HTR-8/SVneo (cell line): ENCODE measurements at places on chromosomes 2 and 18.

DNA sequence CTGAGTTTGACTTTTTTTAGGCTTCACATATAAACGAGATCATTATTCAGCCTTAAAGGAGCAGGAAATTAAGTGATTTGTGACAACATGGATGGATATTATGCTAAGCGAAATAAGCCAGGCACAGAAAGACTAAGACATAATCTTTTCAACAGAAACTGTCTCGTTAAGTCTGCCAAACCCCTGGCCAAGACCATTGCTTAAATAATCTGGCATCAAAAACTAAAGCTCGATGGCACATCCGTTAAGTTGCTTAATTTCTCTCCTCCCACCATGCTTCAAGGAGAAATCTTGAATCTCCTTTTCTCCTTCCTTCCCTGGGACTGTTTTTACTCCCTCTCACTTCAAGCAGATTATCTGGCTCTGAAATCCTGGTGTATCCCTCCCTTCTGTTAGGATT, 140.3 kb downstream of the GALNT14 start:
- DNase-seq, result no peak

DNA sequence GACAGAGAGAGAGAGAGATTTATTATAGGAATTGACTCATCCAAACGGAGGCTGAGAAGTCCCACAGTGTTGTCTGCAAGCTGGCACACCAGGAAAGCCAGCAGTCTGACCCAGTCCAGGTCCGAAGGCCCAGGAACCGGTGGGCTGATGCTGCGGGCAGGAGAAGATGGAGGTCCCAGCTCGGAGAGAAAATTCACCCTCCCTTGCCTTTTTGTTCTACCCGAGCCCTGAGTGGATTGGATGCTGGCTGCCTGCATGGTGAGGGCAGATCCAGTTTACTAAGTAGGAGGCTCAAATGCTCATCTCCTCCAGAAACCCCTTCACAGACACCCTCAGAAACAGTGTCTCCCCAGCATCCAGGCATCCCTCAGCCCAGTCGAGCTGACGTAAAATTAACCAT, 22.2 kb upstream of the STK25 start:
- no peak for DNase-seq

- DNase-seq, result no peak
Observed at GRCh38 chr2:119741001-119741400, 18.7 kb upstream of the PTPN4 start.

- DNase-seq, result no peak
Observed at GRCh38 chr2:220999356-220999755, 572.7 kb downstream of the EPHA4 start.

- no peak for DNase-seq
Observed at GRCh38 chr2:42908518-42909200, 116.3 kb upstream of the HAAO start.

DNA sequence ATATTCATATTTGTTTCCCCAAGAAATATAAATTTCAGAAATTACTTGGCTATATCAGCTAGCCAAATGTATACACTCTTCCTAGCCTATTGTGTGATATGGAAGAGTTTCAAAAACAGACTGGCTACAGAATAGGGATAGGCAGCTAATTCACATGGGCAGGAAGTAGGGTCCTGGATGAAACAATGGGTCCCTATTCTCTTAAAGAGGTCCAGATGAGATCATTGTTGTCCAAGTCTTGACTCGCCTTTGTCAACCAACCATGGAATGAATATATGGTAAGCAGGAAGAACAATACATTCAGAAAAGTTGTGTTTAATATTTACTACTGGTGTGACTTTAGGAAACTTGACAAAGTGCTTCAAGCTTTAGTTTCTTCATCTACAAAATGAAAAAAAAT, 319.9 kb downstream of the NBAS start:
- DNase-seq, result no peak

DNA sequence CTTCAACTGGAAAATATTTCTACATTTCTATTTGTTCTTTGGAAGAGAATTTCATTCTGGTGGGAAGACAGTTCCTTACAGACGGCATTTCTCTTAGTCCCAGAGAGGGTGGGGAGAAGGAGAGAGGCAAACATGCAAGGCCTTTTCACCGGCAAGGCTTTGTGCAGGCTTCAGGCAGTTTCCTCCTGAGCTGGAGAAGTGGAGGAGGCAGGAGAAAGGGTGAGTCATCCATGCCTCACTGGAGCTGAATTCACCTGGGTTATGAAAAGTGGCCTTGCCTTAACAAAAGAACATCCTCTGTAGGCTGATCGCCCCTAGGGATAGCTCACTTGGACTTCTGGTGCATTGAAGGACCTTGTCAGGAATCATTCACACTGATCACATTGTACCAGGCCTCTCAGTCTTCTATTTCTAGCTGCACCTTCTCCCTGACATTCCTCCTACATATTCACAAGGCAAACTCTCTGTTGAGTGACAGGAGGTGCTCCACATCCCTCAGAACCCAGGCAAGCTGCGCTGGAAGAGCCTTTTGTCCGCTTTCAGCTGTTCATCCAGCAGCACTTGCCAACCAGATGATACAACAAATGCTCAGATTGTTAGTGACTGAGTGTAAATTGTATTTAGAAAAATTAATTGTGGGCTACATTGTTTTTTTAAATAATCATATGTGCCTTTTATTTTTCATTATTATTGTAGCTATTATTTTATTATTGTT, 796.1 kb downstream of the DCDC2C start:
- no peak for DNase-seq

- DNase-seq, result no peak
Observed at GRCh38 chr2:134714228-134714627, 4.6 kb downstream of the TMEM163 start.

DNA sequence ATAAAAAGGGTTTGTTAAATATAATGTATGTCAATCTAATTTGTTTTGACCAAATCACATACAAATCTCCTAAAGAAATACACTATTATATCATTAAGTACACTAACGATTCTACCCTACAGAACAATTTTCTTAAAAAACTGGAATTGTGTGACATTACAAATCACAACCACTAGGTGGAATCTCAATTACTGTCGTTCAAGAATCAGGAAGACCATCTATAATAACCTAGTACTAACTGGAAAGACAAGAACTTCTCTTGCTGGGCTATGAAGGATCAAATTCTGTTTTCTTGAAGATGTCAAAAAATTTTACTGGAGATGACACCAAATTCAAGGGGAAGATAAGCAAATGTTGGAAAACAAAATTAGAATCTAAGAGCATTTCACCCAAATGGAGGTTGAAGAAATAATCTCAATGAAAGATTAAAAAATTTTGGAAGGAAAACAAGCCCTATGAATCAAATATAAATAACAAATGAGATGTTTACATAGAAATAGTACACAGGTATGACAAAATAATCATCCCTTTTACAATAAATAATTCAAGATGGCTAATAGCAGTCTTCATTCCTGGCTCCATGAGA, 110.9 kb downstream of the STK39 start:
- DNase-seq, result peak; percentile 23

DNA sequence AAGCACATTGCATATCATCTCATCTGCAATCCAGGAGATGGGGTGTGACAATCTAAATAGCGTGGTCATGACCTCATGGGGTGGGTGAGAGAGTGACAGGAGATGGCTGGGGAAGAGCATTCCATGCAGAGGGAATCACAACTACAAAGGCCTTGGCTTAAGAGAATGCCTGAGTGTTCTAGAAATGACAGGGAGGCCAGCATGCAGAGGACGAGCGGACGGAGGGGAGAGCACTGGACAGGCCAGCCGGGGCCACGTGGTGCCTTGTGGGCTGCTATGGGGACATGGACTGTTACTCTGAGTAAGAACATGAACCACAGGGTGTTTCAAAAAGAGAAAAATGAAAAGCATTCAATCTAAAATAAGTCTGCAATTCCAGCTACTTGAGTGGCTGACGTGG, 117.9 kb upstream of the ODC1 start:
- no peak for DNase-seq

DNA sequence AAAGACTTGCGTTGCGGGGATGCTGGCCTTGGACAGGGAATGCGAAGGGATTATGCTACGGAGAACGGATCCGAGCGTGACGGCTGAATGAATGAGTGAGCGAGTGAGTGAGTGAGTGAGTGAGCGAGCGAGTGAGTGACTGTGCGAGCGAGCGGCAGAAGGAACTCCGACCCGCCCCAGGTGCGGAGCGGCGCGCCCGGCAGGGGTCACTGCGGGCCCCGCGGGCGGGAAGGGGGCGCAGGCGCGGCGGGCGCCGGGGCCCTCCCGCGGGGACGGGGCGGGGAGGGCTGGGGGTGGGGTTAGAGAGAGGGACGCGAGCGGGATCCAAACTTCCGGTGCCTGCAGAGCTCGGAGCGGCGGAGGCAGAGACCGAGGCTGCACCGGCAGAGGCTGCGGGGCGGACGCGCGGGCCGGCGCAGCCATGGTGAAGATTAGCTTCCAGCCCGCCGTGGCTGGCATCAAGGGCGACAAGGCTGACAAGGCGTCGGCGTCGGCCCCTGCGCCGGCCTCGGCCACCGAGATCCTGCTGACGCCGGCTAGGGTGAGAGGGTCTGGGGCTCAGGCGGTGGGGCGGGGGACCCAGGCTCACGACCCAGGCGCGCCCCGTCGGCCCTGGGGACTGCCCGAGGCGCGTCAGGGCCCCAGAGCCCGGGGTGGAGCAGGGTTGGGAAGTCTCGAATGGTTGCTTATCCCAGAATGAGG, at the start of gene ITM2C:
TSS of gene ITM2C (plus strand) at position 338 of the 702 bp plus-strand sequence. CDS start at position 422, 84 bp downstream.
- peak; percentile 91 for DNase-seq

- DNase-seq, result peak; percentile 70
Observed at GRCh38 chr2:60385648-60386047, 167.8 kb downstream of the BCL11A start.

- no peak for DNase-seq
Observed at GRCh38 chr2:139354518-139354917, 574.3 kb upstream of the NXPH2 start.

- no peak for DNase-seq
Observed at GRCh38 chr2:54855434-54855833, 132.0 kb downstream of the EML6 start.

DNA sequence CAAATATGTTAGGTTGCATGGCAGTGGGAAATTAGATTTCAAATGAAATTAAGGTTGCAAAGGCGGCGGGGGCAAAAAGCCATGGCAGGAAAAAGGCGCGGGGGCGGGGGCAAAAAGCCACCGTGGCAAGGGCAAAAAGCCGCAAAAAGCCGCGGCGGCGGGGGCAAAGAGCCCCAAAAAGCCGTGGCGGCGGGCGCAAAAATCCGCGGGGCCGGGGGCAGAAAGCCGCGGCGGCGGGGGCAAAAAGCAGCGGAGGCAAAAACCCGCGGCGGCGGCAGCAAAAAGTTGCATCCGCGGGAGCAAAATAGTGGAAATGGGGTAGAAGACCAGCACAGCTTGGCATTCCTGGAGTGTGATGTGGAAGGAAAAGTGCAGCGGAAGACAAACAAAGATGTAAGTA, 417.1 kb downstream of the ANKRD30B start:
- no peak for DNase-seq

DNA sequence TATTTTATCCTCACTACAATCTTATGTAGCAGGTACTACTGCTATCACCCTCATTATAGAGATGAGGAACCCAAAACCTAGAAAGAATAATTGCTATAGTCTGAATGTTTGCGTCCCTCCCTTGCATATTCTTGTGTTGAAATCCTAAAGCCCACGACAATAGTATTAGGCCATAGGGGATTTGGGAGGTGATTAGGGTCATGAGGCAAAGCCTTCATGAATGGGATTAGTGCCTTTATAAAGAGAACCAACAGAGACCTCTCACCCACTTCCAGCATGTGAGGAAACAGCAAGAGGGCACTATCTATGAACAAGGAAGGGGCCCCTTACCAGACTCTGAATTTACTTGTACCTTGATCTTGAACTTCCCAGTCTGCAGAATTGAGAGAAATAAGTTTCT, 500.3 kb upstream of the FAM98A start:
- no peak for DNase-seq

- no peak for DNase-seq
Observed at GRCh38 chr2:70103531-70104061, 16.3 kb downstream of the PCBP1 start.

GRCh38 chr18:45084206-45084605, 403.5 kb downstream of the SETBP1 start:
- DNase-seq, result no peak

GRCh38 chr2:218954541-218955300, 4.7 kb upstream of the CDK5R2 start:
- DNase-seq, result no peak

- no peak for DNase-seq
Observed at GRCh38 chr2:217797165-217797564, 205.6 kb downstream of the TNS1 start.

- DNase-seq, result no peak
Observed at GRCh38 chr2:112600634-112601033, 16.2 kb downstream of the CHCHD5 start.

DNA sequence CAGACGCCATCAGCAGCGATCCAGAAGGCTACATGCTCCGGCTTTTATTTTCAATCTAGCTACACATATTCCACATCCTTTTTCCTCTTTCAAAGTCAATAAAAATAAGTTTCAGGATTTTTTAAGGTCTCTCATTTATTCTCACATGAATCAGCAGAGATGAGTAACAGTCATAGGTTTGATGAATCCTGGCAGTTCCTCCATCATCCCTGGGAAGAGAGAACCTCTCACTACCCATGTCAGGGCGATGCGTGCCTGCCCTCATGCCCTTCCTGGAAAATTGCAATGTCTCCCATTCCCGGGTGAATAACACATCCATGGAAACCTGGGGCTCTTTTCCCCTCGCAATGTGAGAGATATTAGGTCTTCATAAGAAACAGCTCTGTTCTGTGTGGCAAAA, 301.1 kb upstream of the SMIM21 start:
- no peak for DNase-seq

DNA sequence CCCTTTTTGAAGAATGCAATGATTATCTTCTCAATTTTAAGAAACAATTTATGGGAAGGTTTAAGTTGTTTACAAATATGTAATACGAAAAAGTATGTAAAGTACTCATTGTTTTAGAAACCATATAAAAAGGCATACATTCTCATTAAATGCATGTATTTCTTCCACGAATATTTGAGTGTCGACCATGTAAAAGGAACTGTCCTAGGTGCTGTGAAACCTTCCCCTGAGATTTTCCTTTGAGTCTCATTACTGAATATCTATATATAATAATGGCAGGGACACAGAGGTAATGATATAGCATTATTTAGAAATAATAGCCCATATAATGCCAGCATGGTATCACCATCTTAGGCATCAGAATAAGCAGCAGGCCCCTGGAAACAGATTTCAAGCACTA, 239.3 kb downstream of the ERBB4 start:
- no peak for DNase-seq

GRCh38 chr18:2508678-2509077, 62.6 kb downstream of the METTL4 start:
- DNase-seq, result no peak

DNA sequence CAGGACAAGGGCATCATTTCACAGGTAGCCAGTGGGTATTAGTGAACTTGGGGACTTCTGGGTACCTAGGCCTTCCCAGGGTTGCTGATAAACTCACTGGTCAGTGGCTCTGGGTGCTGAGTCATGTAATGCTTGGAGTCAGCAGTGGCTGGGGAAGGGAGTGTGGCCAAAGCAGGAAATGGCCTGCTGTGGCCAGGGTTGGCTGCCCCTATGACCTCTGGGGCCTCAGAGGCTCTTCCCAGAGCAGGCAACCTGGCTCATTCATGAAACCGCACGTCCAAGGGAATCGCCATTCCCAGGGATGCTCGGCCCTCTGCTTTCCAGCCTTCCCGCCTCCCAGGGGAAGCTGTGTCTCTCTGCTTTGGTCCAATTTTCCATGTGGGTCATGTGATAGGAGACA, 294.9 kb downstream of the DYSF start:
- peak; percentile 35 for DNase-seq
